ENCODE measurements at places on chromosomes 16 and 17. TPM values are rescaled to one million over a fixed set of nuclear protein-coding genes. Genes with fewer than 3 reads are reported as not detected.

CALB2 gene
- 0.70 TPM for polyA plus RNA-seq

LYRM9 gene
- 22.4 TPM for polyA plus RNA-seq

GRB7 gene
- 56.5 TPM for polyA plus RNA-seq

STH gene
- not detected for polyA plus RNA-seq

PRSS53 gene
- polyA plus RNA-seq, result 1.0 TPM

ZNF75A gene
- polyA plus RNA-seq, result 44.1 TPM

CYBA gene
- 158 TPM for polyA plus RNA-seq

OTOP2 gene
- polyA plus RNA-seq, result not detected

ABAT gene
- 79.8 TPM for polyA plus RNA-seq

RBFOX1 gene
- 3.1 TPM for polyA plus RNA-seq

HBZ gene
- 3.1 TPM for polyA plus RNA-seq
